ENCODE measurements at places on chromosomes 6 and 20.

- DNase-seq: no peak
These were observed 122.9 kb upstream of the SLC22A23 start for GRCh38 chr6:3579652-3580175.

- no peak for DNase-seq
These were observed 8.4 kb upstream of the EPB41L1 start for GRCh38 chr20:36145877-36146707.

DNA sequence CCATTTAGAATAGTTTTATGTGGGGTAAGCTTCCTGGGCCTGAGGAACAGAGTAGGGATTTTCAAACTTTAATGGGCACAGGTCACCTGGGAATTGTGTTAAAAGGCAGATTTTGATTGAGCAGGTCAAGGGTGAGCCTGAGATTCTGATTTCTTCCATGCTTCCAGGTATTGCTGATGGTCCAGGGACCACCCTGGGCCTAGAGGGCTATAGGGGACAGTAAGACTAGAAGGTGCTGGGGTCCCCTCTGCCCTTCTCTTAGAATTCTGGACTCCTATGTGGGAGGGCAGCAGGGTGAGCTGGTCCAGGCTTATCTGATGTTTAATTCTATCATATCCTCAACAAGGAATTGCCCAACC, 2.6 kb downstream of the DDR1 start:
- DNase-seq: no peak

DNA sequence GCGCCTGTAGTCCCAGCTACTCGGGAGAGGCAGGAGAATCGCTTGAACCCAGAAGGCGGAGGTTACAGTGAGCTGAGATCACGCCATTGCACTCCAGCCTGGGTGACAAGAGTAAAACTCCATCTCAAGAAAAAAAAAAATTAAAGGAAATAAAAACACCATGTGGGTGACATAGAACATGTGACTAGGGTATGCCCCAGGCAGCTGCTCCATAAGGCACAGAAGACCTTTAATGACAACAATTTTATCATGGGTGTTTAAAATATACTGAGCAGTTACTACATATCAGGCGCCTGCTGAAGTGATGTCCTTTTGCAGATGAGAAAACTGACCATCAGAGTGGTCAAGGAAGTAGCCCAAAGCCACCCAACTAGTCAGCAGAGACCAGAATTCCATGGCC, 8.0 kb downstream of the PEDS1 start:
- no peak for DNase-seq

GRCh38 chr20:56522311-56522710, 2.2 kb upstream of the FAM209A start:
- no peak for DNase-seq

GRCh38 chr6:127590344-127590743, 13.4 kb downstream of the C6orf58 start:
- no peak for DNase-seq
